ENCODE measurements at places on chromosomes 4 and X.

GRCh38 chr4:37243051-37243450 is 1.5 kb upstream of the NWD2 start:
- no peak for DNase-seq

GRCh38 chr4:108804648-108805273 is 41.9 kb upstream of the ETNPPL start:
- no peak for DNase-seq

DNA sequence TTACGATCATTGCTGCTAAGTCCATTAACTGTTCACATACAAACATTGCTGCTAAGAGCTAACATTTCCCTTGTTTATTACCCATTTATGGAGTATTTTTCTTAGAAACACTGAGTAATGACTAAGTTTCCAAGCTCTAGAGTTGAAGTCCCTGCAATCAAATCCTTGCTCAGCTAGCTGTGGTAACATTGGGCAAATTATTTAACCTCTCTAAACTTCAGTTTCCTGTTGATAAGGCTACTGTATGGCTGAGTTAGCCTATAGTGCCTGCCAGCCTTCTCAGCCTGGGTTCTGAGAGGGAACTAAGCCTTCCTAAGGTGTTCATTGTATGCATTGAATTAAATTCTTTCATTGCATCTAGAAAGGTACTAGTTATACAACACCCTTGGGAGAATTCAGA is 15.2 kb upstream of the SCOC start:
- DNase-seq: peak; percentile 59

GRCh38 chrX:143994206-143994605 is 110.3 kb downstream of the UBE2NL start:
- no peak for DNase-seq

DNA sequence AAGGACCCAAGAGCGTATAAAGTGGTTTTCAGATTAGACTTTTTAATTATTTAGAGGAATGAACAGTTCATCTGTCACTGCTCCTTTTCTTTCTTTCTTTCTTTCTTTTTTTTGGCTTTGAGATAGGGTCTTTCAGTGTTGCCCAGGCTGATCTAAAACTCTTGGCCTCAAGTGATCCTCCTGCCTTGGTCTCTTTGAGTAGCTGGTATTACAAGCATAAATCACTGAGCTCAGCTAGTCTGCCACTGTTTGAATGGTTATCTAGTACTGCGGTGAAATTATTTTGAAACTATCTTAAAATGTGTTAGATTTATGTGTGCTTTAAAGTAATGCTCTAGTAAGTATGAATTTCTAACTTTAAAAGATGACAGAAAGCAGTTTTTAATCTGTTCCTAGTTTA is 6.5 kb upstream of the FRYL start:
- no peak for DNase-seq

All from endothelial cell of umbilical vein (primary cell).